Lung (tissue), 17 donors: ENCODE measurements at places on chromosomes 12 and 14. TPM values are rescaled to one million over a fixed set of nuclear protein-coding genes. Genes with fewer than 3 reads are reported as not detected.

Gene P2RX7
- total RNA-seq, result 17.1 TPM

- H3K27me3 ChIP-seq, result no peaks in the 10 kb centered on the region
- H3K27ac ChIP-seq, result no peak overlapping the region
- no peak overlapping the region for H3K4me3 ChIP-seq
- no peak for DNase-seq
- H3K36me3 ChIP-seq, result no peaks in the 10 kb centered on the region
These were observed 5.8 kb upstream of the C1RL start for GRCh38 chr12:7114851-7115250.

DNA sequence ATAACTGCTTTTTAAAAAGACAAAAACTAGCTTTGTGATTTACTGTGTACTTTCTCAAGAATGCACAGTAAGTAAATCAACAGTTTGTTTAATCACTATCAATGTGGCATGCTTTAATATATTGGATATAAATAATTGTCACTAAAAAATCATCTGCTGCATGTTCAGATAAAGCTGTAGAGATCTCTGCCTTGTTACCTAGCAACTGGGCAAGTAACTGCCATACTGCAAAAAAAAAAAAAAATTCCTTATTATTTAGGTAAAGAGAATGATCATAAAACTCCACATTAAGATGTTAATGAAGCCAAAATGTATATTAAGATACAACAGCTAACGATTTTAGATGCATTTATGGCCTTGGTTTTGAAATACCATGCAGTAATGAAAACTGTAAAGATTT is 237.4 kb downstream of the APAF1 start:
- no peaks in the 10 kb centered on the region for H3K4me1 ChIP-seq
- no peak overlapping the region for H3K4me3 ChIP-seq
- no peak overlapping the region for H3K27ac ChIP-seq
- no peaks in the 10 kb centered on the region for H3K36me3 ChIP-seq
- no peaks in the 10 kb centered on the region for H3K27me3 ChIP-seq

GRCh38 chr12:131917139-131917710 is 11.9 kb upstream of the PUS1 start:
- H3K4me1 ChIP-seq, result no peaks in the 10 kb centered on the region
- no peak for DNase-seq
- H3K27ac ChIP-seq, result no peak overlapping the region
- no peak overlapping the region for H3K4me3 ChIP-seq

Gene SERPINA4
- 0.18 TPM for total RNA-seq

Gene GALNT16
- 4.1 TPM for total RNA-seq

GRCh38 chr12:106903241-106903945 is 52.3 kb upstream of the TMEM263 start:
- no peaks in the 10 kb centered on the region for H3K4me1 ChIP-seq
- no peaks in the 10 kb centered on the region for H3K36me3 ChIP-seq
- no peak overlapping the region for H3K27ac ChIP-seq
- no peak overlapping the region for H3K4me3 ChIP-seq
- DNase-seq, result peak; percentile 73

DNA sequence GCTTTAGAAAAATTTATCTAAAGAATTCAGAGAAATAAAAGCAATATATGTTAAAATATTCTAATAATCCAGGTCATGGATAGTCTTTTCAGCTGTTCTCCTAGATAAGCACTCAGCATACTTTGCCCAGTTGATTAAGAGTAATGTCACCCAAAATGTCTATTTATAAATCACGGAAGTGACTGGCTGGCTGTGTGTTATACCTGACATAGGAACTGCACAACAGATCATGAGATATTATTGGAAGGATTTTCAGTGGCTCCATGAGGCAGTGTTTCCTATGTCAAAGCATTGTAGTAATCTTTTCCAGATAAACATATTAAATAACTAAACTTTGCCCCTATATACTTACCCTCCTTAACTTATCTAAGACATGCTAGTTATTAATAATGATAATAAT is 128.8 kb downstream of the ITPR2 start:
- H3K27ac ChIP-seq, result no peak overlapping the region
- no peaks in the 10 kb centered on the region for H3K36me3 ChIP-seq
- no peak for DNase-seq
- no peaks in the 10 kb centered on the region for H3K27me3 ChIP-seq

Gene CCDC175
- total RNA-seq, result 0.34 TPM

DNA sequence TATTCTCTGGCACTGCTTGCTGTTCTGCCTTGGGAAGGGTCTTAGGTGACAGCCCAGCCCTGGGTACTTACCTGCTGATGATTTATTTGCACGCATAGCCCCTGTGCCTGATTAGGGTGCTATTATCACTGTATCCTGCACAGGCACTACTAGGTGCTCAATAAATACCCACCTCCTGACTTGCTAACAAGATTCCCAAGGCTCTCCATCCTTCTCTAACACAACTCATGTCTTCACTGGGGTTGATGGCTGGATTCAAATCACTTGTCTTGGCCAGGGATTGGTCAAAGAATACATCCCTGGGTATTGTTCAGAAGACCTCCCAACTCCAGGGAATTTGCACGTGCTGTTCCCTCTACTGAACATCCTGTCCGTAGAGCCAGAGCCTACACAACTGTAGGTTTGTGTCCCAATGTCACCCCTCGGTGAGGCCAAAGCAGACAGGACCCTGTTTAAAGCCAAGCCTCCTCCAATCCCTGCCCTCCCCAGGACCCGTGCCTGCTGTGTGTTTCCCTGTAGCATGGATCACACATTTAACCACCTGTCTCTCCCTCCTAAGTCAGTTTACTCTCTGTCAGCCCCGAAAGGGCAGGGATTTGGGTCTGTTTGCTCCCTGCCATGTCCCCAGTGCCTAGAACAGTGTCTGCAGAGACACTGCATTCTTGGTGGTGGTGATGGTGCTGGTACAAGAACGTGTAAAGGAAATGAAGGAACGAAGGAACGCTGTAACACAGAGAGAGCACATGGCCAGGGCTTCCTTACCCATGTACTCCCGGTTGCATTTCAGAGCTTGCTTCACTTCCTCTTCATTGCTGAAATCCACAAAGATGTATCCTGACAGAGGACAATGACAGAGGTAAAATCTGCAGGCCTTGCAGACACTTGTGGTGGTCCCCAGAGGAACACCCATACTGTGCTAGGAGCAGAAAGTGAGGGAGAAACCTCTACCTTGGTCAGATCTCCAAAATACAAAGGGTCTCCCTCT is 16.5 kb downstream of the RBM19 start:
- H3K36me3 ChIP-seq, result peaks cover 62% of the 10 kb centered on the region
- H3K4me3 ChIP-seq, result no peak overlapping the region
- no peaks in the 10 kb centered on the region for H3K4me1 ChIP-seq
- no peak for DNase-seq

GRCh38 chr12:73421832-73422231 is 1115.8 kb upstream of the ATXN7L3B start:
- no peak overlapping the region for H3K4me3 ChIP-seq
- no peaks in the 10 kb centered on the region for H3K36me3 ChIP-seq
- no peak overlapping the region for H3K27ac ChIP-seq
- no peaks in the 10 kb centered on the region for H3K27me3 ChIP-seq
- H3K4me1 ChIP-seq, result no peaks in the 10 kb centered on the region
- DNase-seq, result no peak

- no peaks in the 10 kb centered on the region for H3K4me1 ChIP-seq
- no peak overlapping the region for H3K4me3 ChIP-seq
- H3K27me3 ChIP-seq, result no peaks in the 10 kb centered on the region
- no peak overlapping the region for H3K27ac ChIP-seq
- no peak for DNase-seq
These were observed 118.9 kb downstream of the NPAS3 start for GRCh38 chr14:33057585-33057984.

Gene MGAT4C
- total RNA-seq, result 4.1 TPM

- H3K27me3 ChIP-seq, result no peaks in the 10 kb centered on the region
- H3K4me3 ChIP-seq, result no peak overlapping the region
- H3K36me3 ChIP-seq, result no peaks in the 10 kb centered on the region
- no peak for DNase-seq
- H3K4me1 ChIP-seq, result no peaks in the 10 kb centered on the region
These were observed 139.5 kb downstream of the DAD1 start for GRCh38 chr14:22449600-22449905.

Gene BLOC1S1
- total RNA-seq, result 53.9 TPM

Gene PGAM5
- total RNA-seq, result 11.0 TPM

DNA sequence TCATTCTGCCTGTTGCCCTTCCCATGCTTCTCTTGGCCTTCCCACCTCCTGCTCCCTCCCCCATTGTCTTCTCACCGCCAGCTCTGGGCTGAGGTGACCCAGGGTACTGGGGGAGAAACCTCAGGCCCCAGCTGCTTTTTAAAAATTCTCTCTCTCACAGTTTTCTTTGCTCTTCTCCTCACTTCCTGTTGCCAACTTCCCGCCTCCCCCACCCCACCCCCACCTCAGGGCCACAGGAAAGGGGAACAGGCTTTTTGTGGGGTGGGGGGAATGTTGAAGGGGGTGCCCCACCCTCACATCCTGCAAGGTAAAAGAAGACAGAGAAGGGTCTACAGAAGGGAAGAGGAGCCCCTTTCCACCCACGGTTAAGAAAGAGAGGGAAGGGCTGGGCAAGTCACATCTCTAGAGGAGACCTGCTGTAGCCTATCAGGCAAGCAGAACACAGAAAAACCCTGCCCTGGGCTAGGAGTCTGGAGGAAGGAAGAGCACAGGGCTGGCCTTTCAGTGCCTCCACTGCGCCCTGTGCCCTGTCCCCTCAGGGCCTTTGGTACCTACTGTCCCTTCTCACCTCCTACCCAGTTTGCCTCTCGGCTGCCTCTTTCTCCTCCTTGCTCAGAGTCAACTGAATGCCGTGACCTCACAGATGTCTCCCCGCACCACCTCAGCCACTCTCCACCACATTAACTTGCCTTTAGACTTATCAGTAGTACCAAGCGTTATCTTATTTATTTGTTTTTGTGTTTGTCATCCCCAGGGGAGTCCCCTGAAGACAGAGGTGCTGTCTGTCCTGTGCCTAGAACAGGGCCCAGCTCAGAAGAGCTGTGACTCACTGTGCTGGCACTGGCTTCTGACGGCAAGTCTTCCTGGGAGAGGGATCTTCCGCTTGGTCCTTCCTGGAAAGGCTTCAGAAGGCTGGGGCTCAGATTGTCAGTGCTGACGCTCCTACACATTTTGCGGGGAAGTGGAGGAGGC is 1.7 kb downstream of the ARHGAP9 start:
- peak overlapping the region; percentile 78 for H3K27ac ChIP-seq
- H3K36me3 ChIP-seq, result no peaks in the 10 kb centered on the region
- H3K27me3 ChIP-seq, result peaks cover 43% of the 10 kb centered on the region
- H3K4me3 ChIP-seq, result peak overlapping the region; percentile 23
- DNase-seq, result no peak

Gene OVCH1
- not detected for total RNA-seq

Gene PRH2
- not detected for total RNA-seq

- no peaks in the 10 kb centered on the region for H3K27me3 ChIP-seq
- H3K36me3 ChIP-seq, result no peaks in the 10 kb centered on the region
- peak; percentile 36 for DNase-seq
- no peak overlapping the region for H3K27ac ChIP-seq
These were observed 108.7 kb downstream of the TTC8 start for GRCh38 chr14:88933191-88933590.

Gene CABP1
- total RNA-seq, result 0.63 TPM

- no peaks in the 10 kb centered on the region for H3K36me3 ChIP-seq
- no peak overlapping the region for H3K27ac ChIP-seq
- no peak overlapping the region for H3K4me3 ChIP-seq
- H3K4me1 ChIP-seq, result no peaks in the 10 kb centered on the region
- no peak for DNase-seq
- H3K27me3 ChIP-seq, result no peaks in the 10 kb centered on the region
These were observed 58.7 kb downstream of the MVK start for GRCh38 chr12:109632342-109632741.

Gene GATC
- 27.5 TPM for total RNA-seq

- no peak overlapping the region for H3K27ac ChIP-seq
- H3K4me3 ChIP-seq, result no peak overlapping the region
- peaks cover 6% of the 10 kb centered on the region for H3K4me1 ChIP-seq
- no peaks in the 10 kb centered on the region for H3K36me3 ChIP-seq
- H3K27me3 ChIP-seq, result no peaks in the 10 kb centered on the region
These were observed 6.9 kb downstream of the SMCO2 start for GRCh38 chr12:27453421-27453820.

Gene DNAJC22
- total RNA-seq, result 1.5 TPM

GRCh38 chr14:61567838-61568571 is 127.3 kb upstream of the HIF1A start:
- no peak for DNase-seq
- peak overlapping the region; percentile 35 for H3K27ac ChIP-seq
- no peaks in the 10 kb centered on the region for H3K36me3 ChIP-seq
- no peaks in the 10 kb centered on the region for H3K27me3 ChIP-seq
- no peak overlapping the region for H3K4me3 ChIP-seq

Gene PDE6H
- total RNA-seq, result not detected

- H3K27me3 ChIP-seq, result no peaks in the 10 kb centered on the region
- peaks cover 14% of the 10 kb centered on the region for H3K4me1 ChIP-seq
- DNase-seq, result peak; percentile 69
- peak overlapping the region; percentile 61 for H3K4me3 ChIP-seq
These were observed 1.6 kb upstream of the ACVRL1 start for GRCh38 chr12:51905471-51906429.

- no peaks in the 10 kb centered on the region for H3K27me3 ChIP-seq
- no peak overlapping the region for H3K4me3 ChIP-seq
- no peaks in the 10 kb centered on the region for H3K36me3 ChIP-seq
- H3K4me1 ChIP-seq, result peaks cover 7% of the 10 kb centered on the region
- DNase-seq, result peak; percentile 61
These were observed 85.9 kb upstream of the REP15 start for GRCh38 chr12:27610374-27610773.

DNA sequence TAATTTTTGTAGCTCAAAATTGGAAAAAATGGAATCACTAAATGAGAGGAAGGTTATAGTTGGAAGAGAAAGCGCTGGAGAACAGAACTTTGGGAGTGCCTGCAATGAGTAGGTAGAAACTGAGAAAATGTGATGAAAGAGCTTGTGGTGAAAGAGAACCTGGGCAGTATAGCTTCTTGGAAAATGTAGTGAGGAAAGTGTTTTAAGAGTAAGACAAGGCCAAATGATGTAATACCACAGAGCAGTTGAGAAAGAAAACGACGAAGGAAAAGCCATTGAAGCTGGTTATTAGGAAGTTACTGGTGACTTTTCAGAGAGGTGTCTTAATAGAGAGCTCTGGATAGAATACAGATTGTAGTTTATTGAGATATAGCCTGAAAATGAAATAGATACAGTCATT is 255.3 kb downstream of the AEBP2 start:
- H3K27me3 ChIP-seq, result no peaks in the 10 kb centered on the region
- no peaks in the 10 kb centered on the region for H3K4me1 ChIP-seq
- no peak overlapping the region for H3K27ac ChIP-seq
- DNase-seq, result peak; percentile 12
- H3K4me3 ChIP-seq, result no peak overlapping the region

- no peaks in the 10 kb centered on the region for H3K27me3 ChIP-seq
- DNase-seq, result no peak
- H3K36me3 ChIP-seq, result no peaks in the 10 kb centered on the region
- H3K4me3 ChIP-seq, result no peak overlapping the region
- no peaks in the 10 kb centered on the region for H3K4me1 ChIP-seq
These were observed 2.8 kb downstream of the LRRC74A start for GRCh38 chr14:76829013-76829365.

- no peaks in the 10 kb centered on the region for H3K4me1 ChIP-seq
- no peak for DNase-seq
- no peaks in the 10 kb centered on the region for H3K36me3 ChIP-seq
- no peak overlapping the region for H3K4me3 ChIP-seq
- no peaks in the 10 kb centered on the region for H3K27me3 ChIP-seq
These were observed 374.7 kb downstream of the ALG10 start for GRCh38 chr12:34396861-34397590.
